ENCODE measurements at places on chromosomes 16 and 17.

DNA sequence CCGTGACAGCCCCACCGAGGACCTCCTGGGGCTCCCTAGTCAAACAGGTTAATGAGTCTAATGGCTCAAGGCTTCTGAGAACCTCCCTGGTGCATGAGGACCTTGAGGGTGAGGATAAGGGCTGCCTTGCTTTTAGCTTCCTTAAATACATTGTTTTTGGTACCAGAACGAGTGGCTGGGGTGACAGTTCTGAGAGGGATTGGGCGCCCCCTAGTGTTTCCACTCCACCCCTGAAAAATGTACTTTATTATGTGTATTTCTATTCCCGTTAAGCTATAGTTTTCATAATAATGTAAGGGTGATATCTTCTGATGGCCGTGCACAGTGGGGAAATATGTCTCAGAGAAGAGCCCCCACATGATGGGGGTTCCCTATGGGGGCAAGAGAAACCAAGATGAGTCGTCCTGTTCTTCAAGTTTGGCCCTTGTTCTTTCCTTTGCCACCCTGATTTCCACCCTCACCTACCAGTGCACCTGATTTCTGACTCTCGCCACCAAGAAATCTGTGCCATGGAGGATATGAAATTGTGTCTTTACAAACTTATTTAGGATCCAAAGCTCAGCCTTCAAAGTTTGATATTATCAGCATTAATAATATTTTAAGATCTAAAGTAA, 14.5 kb upstream of the VWA3A start:
- peak; percentile 71 for DNase-seq

- DNase-seq = no peak
These were observed 43.1 kb downstream of the HS3ST3A1 start for GRCh38 chr17:13558588-13558987.

GRCh38 chr17:76709077-76709950, 1.5 kb downstream of the MXRA7 start:
- DNase-seq = no peak

GRCh38 chr17:82858376-82859126, 18.7 kb upstream of the ZNF750 start:
- no peak for DNase-seq

GRCh38 chr16:66435896-66436295, 8.8 kb downstream of the BEAN1 start:
- DNase-seq = no peak

DNA sequence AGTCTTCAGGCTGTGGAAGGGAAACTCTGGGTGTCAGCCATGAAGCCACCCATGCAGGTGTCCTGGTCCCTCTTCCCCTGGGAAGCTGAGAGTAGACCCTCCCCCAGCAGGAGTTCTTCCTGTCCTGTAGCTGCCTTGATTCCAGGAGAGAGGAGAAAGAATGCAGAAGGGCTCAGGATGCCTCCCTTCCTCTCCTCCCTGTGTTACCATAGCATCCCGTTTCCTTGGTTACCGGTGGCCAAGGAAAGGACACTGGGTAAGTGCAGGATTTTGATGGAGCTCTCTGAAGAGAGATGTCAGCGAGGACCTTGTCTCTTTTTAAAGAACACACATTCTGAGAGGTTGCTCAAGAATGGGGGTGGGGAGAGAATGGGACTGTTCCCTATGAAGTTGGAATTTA, 304.1 kb upstream of the N4BP1 start:
- no peak for DNase-seq

DNA sequence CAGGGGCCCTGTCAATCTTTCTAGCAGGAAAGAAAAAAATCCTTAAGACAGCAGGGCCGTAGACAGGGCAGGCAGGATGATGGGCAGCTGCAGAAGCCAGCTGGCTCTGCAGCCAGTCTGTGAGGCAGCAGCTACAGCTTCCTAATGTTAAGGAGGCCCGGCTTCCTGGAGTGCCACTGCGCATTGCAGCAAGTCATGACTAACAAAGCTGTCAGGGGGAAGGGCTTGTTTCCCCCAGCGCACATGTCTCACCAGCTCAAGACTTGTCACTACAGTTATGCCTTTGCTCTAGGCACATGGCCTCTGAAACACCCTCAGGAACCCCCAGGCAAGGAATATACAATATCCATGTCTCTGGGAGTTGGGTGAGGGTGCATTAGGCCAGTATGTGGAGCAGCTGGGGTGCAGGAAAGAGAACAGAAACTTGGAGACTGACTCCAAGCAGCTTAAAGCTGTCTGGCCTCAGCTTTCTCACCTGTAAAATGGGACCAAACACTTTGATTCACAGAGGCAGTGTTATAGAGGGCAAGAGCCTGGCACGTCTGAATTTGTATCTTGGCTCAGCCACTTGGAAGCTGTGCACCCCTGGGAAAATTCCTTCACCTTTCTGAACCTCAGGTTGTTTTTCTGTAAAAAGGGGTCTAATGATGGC, 220.0 kb downstream of the HAPSTR1 start:
- DNase-seq = no peak

GRCh38 chr17:77826132-77826873, 132.2 kb upstream of the TNRC6C start:
- DNase-seq = no peak

GRCh38 chr16:74575807-74576643, 30.9 kb downstream of the GLG1 start:
- DNase-seq = no peak

GRCh38 chr16:24035127-24035842, 199.5 kb downstream of the PRKCB start:
- DNase-seq = no peak

DNA sequence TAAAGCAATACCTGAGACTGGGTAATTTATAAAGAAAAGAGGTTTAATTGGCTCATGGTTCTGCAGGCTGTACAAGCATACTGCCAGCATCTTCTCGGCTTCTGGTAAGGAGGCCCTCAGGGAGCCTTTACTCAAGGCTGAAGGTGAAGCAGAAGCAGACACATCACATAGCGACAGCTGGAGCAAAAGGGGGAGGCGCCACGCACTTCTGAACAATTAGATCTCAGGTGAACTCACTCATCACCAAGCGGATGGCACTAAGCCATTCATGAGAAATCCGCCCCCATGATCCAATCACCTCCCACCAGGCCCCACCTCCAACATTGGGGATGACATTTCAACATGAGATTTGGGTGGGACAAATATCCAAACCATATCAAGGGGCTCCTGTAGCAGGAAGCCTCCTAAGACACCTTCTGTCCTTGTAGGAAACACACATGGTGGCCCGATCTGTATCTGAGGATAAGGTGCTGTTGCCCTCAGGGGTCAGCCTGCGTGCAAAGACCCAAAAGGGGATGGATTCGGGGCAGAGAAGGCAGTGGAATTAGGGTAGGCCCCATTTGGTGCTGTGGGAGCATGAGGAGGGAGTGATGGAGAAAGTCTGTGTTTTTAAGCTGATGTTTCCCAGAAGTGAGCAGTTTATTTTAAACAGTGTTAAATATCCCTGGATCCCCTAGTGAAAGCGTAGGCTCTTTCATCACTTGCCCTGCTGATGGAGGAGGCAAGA, 23.0 kb downstream of the IL21R start:
- no peak for DNase-seq

DNA sequence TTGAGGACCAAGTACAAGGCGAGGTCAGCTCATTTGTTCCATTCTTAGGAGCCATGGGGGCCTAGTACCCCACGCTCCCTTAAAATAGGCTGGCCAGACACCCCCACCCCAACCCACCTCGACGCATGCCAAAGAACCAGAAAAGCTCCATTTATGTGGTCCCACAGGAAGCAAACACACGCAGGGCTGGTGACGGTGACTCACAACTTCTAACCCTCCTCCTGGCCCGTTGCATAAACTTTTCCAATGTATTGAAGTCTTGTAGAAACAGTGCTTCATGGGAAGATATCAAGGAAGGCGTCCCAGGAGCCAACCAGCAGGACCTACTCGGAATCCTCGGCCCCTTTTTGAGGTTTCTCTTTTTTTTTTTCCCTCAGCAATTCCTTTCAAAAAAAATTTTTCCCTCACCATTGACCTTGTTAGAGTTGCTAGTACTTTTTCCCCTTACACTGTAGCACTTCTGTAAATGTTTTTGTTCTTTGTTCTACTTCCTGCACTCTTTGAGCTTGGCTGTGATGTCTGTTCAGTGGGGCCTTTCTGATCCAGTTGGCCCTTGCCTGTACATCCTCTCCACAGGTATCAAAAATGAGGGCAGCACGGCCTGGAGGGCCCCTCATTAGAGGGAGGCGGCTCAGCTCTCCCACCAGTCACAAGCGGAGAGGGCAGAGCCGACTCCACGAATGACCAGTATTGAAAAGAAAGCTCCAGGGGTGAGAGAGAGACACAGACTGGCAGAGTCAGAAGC, 208.3 kb downstream of the RGS9 start:
- peak; percentile 28 for DNase-seq

- no peak for DNase-seq
These were observed 2.4 kb downstream of the GJD3 start for GRCh38 chr17:40361925-40362695.

DNA sequence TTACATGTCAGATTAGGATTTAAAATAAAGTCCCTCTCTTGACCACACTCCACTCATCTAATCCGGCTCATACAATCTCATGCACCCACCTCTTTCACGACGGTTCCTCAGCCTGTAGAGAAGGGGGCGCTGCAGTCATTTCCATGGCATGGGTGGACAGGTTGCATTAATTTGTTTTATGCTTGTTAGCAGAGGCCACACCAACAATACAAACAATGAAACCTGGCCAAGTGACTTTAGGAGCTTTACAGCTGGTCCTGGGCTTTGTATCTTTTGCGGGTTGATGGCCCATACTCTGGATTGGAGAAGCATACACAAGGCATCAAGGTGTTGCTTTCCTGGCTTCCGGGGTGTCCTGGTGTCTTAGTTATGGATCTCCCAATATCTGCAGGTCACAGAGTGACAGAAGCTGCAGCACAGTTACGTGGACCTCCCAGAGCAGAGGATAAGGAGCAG, 9.7 kb upstream of the SNF8 start:
- no peak for DNase-seq

DNA sequence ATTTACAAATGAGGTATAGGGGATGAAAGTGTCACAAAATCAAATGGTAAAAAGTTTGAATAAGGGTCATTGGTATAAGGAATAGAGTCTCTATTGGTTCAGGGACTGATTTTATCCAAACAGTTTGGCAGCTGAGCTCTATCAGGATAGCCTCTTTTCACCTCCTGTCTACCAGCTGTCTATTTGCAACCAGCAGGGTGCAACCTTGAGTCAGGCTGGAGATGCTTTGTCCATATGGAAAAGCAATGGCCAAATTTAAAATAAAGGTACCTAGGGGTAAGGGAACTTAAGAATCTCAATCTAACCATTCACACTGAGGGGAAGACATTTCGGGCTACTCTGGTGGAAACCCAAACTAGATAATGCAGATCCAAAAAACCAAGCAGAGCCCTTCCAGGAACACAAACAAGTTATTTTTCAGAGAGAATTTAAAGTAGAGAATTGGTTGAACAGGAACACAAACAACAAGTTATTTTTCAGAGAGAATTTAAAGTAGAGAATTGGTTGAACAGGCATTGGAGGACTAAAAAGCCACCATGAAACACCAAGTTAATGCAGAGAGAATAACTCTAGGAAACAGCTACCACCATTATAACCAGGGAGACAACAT, 12.6 kb upstream of the CA10 start:
- DNase-seq = no peak

DNA sequence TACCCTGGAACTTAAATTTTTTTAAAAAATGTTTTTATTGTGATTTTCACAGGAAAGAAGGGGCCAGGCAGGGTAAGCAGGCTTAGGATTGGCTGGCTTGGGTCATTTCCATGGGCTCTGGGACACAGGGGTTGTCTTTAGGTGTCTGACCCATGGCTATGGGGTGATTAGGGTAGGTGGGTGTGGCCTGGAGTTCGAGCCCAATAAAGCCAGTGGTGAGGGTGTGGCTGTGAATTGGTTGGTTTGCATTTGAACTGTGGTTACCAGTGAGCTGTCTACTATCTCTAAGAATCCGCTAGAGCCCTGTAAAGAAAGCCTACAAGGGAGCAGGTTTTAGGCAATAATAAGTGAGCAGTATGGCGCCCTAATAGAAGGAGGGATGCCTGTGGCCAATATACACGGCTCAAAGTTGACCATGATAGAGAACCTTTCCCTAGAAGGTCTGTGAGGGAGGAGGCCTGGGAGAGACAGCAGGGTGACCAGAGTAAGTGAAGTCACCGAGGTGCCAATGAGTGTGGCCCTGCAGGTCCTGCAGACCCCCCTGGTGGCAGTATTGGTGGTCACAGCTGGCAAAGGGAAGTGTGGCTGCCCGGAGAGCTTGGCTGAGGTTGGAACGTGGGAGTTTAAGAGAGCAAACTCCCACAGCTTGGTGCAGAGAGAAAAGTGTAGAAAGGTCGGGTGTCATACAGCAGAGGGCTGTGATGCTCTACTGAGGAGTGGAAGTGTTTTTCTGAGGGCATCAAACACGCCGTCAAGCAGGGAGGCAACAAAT, 454.0 kb downstream of the WWOX start:
- DNase-seq = no peak

DNA sequence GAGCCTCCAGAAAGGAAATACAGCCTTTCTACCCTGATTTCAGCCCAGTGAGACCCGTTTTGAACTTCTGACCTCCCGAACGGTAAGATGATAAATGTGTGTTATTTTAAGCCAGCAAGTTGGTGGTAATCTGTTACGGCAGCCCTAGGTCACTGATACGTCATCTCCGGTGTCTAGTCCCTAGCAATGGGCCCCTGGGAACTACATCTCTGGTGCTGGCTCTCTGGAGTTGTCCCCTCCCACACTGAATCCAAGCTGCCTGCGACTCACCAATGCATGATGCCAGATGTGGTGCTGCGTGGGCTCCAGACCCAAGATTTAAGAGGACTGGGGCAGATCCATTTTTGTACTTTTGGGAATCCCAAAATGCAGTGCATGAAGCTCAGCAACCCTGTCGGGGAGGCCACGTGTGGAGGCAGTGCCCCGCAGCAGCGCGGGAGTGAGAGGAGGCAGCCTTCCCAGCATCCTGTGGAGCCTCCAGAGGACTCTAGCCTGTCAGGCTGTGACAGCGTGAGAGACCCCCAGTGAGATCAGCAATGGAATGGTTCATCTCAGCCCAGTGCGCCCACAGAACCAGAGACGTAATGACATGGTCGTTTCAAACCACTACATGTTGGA, 43.6 kb upstream of the USP7 start:
- no peak for DNase-seq

- DNase-seq = no peak
These were observed 10.7 kb upstream of the ZNF19 start for GRCh38 chr16:71499775-71500364.

DNA sequence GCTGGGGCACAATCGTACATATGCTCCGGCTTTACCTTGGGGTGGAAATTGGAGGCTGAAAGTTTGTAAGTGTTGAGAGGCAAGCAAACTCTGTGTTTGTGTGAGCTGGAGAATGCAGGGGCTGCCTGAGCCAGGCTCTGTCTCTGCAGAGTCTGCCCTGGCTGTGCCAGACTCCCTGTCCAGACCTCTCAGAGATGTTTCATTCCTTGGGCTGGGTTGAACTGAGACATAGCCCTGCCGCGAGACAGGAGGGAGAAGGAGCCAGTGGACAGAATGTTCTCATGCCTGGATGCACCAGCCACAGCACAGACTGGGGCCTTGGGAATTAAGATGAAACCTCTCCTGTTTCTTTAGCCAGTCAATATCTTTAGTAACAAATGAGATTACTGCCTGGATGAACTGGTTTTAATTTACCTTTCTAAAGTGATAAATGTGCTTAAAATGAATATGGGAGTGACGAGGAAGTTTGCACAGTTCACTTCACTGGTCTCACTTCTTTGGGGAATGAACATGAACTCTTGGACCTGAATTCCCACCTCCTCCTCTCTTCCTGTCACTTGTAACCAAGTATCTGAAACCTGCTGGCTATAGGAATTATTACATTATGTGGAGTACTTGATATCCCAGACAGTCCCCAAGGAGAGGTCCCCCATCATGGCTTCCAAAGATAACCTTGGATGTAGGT, 40.1 kb downstream of the YPEL2 start:
- no peak for DNase-seq

GRCh38 chr17:60134396-60135150, 15.2 kb upstream of the CA4 start:
- DNase-seq = no peak

All from stimulated activated CD4-positive, alpha-beta T cell treated with anti-CD3 and anti-CD28 coated beads, Interleukin-1b, Interleukin-23, amount 100 ng/mL, for 4 hours (primary cell).